ENCODE measurements at places on chromosomes 12 and 14.

DNA sequence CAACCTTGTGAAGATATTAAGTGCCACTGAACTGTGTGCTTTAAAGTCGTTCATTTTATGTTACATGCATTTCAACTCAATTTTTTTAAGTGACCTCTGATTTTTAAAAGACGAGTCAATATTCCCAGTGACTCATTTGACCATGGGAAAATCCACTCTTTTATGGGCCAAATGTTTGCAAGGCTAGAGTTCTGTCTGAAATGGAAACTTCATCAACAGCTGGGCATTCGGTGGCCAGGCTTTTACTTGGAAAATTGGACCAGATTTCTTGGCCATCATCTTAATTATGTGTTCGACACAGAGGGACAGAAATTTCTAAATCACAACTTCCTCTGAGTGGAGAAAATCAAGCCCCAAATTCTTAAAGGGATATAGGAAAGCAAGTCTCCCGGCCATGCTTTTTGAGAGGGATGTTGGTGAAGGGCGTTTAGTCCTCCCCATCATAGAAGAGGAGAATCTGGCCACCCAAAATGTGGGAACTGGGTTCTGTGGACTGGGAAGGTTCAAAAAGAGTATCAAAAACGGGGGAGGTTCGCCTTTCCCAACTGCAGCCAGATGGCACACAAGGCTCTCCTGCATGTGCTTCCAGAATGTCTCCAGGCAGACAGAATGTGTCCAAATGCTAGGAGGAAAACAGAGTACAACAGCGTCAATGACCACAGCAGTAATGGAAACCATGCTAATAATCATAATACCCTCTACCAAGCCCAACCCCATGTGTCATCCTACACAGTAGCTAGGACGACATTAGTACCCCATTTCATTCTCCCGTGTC, 40.9 kb upstream of the FZD10 start:
- DNase-seq = peak; percentile 42

DNA sequence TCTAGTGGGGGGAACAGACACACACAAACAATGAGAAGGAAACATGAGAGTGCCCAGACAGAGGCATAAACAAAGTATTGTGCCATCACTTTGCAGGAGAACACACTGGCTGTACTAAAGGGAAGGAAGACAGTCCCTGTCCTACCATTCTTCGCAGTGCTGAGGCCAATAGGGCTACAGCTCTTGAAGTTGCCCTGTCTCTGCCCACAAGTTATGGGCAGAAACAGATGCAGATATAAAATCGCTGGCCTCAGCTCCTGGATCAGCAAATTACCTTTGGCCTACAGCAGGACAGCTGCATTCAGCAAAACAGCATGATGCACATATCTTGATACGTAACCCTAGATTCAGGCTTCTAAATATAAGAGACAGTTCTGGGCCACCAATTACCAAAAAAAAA, 23.0 kb upstream of the PRKAB1 start:
- no peak for DNase-seq

DNA sequence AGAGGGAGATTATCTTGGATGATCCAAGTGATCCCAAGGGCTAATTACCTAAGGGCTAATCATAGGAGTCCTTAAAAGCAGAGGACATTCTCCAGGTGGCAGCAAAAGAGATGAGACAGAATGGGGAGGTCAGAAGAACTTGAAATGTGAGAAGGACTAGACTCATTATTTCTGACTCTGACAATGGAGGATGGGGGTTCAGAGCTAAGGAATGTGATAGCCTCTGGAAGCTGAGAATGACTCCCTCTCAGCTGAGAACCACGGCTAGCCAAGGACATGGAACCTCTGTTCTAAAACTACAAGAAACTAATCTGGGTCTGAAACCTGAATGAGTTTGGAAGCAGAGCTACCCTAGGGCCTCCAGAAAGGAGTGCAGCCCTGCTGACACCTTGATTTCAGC, 35.6 kb upstream of the ANKS1B start:
- DNase-seq = no peak

DNA sequence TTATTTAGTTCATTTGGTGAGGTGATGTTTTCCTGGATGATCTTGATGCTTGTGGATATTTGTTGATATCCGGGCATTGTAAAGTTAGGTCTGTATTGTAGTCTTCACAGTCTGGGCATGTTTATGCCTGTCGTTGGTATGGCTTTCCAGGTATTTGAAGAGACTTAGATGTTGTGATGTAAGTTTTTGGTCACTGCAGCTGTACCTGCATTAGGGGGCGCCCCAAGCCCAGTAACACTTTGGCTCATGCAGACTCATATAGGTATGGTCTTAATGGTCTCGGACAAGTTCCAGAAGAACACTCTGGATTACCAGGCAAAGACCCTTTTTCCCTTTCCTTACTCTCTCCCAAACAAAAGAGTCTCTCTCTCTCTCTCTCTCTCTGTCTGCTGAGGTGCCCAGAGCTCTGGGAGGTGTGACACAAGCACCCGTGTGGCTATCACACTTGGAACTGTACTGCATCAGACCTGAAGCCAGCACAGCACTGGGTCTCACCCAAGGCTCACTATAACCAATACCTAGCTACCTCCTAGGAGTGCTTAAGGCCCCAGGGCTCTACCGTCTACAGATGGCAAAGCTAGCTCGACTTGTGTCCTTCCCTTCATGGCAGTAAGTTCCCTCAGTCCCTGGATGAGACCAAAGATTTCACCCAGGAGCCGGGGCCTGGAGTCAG, 425.8 kb upstream of the ATXN7L3B start:
- DNase-seq = peak; percentile 31

GRCh38 chr12:59070322-59070933, 150.1 kb upstream of the LRIG3 start:
- DNase-seq = no peak

DNA sequence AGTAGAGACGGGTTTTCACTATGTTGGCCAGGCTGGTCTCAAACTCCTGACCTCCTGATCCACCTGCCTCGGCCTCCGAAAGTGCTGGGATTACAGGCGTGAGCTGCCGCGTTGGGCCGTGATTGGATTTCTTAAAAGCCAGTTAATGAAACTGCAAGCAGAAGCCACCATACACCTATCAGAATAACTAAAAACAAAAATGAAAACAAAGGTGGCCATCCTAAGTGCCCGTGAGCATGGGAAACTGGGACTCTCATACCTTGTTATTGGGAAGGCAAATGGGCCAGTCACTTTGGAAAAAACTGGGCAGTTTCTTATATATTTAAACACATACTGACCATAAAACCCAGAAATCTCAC, 7.7 kb upstream of the TCTN1 start:
- DNase-seq = no peak

- DNase-seq = no peak
Observed at GRCh38 chr12:116259800-116260577, 17.5 kb downstream of the MED13L start.

- no peak for DNase-seq
Observed at GRCh38 chr12:114846771-114847170, 162.8 kb upstream of the TBX3 start.

GRCh38 chr12:121845701-121846100, 13.0 kb downstream of the HPD start:
- DNase-seq = no peak

DNA sequence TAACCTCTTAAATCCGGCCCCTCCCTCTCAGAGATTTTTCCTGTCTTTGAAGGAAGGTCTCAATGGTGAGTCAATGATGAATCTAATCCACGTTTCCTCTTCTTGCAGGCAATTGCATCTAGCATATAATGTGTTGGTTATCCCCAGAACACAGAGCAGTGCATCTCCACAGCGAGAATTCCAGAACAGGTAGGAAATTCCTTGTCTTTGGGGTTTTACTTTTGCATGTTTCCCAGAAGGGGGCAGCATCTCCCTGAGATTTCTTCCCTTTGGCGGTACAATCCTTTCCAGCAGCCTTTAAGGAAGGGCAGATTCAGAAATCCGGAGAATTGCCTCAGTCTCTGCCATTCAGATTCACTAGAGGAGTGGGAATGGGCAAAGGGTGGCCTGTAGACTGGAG, 128.0 kb downstream of the KCNA5 start:
- DNase-seq = peak; percentile 79

DNA sequence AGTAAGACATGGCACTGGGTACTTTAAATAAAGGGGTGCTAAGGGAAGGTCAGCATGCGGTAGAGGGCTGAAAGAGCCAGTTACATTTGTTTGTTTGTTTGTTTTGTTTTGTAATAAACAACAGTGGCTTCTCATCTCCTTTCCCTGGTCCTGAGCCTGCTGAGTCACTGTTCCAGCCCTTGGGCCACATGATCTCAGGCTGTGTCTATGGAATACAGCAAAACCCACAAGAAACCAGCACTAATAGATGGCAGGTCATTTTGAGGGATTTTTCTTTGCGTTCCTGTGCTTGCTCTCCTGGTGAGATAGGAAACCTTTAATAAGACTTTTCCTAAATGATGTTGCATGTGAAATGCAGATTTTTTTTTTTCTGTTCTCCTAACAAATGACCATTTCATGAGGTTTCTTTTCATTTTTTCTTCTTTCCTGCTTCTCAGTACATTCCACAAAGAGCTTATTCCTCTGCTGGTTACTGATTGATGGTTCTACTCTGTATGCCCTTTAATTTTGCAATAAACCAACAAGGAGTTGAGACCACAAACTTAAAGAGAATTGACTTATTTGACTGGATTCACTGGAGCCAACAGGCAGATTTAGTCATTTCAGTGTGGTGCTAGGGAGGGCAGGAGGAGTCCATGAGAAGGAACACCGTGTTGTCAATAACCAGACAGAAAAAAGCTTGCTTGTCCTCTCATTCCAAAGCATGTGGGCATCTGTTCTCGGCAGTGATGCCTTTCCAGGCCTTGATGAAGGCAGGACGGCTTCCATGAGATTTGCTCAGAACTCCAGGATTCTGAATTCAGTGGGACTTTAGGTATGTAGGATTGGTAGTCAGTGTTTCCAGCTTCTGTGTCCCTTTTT, 459.2 kb downstream of the RAD51B start:
- DNase-seq = no peak
